ENCODE measurements at places on chromosomes 6 and 20.

DNA sequence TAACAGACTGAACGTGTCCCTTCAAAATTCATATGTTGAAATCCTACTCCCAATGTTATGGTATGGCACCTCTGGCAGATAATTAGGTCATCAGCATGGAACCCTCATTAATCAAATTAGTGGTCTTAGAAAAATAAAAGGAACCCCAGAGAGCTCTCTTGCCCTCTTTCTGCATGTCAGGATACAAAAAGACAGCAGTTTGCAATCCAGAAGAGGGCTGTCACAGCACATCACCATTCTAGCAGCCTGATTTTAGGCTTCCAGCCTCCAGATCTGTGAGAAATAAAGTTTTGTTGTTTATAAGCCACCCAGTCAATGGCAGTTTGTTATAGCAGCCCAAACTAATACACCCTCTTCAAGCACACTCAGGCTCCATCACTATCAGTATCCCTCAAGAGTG is 292.9 kb downstream of the TRDN start:
- DNase-seq = no peak

GRCh38 chr20:20447196-20447595 is 79.3 kb downstream of the INSM1 start:
- no peak for DNase-seq

DNA sequence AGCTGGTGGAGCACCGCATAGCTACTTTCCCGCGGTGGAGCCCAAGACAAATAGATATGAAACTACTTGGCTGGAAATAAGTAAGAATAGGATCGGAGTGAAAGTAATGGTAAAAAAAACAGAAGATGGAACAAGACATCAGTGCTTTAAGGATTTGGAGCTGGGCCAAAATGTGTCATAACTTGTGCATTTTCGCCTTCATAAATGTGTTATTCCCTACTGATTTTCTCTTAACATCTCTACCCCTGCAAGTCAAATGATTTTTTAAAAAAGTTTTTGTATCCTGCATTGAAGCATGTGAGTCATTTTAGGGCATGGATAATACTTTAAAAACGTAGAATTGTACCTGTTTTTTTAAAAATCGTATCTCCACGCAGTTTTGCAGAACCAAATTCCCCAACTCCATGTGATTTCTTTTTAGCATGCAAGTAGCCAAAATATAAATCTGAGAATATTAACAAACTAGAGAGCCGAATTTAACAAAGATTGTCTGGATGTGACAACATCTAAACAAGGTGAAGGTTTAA is 882 bp upstream of the FAM184A start:
- DNase-seq = no peak

DNA sequence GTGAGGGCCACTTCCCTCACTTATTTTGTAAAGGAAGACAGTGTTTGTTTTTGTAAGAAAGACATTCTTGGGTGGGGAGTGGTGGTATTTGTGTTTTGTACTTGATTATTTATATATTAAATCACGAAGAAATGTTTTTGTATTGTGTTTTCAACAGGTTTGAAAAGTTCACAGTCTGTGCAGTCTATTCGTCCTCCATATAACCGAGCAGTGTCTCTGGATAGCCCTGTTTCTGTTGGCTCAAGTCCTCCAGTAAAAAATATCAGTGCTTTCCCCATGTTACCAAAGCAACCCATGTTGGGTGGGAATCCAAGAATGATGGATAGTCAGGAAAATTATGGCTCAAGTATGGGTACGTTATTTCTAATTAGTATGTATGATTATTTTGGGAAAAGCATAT is 137.2 kb downstream of the NCOA3 start:
- no peak for DNase-seq

- DNase-seq = no peak
These were observed 148.8 kb downstream of the LRFN2 start for GRCh38 chr6:40438246-40438887.

- no peak for DNase-seq
These were observed 69.9 kb downstream of the SGK1 start for GRCh38 chr6:134247844-134248580.

- DNase-seq = no peak
These were observed 536 bp upstream of the FNDC1 start for GRCh38 chr6:159168536-159169192.

DNA sequence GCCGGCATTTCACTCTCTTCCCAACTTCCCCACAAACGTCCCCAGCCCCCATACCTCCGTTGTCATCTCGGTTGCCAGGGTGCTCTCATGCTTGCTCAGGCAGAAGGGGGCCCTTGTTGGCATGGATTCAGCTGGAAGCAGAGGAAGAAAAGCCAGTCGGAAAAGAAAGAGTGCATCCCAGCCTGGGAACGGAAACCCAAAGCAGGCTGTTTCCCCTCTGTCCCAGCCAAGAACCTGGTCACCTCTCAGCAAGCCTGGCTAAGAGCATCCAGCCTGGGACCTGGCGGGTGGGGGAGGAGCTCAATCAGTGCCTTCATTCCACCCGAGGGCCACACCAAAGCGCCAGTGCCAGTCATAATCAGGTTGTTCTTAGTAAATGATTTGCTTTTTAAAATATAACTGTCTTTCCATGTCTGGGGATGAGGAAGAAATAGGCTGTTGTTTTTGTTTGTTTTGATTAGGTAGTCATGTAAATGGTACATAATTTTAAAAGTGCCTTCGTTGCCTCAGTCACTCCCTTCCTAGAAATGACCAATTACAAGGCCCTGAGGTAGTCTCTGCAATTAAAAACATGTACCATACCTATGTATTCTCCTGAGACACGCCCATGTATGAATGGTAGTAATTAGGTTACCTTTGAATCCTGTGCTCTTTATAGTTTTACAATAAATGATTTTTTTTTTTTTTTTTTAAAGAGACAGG is 21.1 kb downstream of the CHMP4B start:
- no peak for DNase-seq

DNA sequence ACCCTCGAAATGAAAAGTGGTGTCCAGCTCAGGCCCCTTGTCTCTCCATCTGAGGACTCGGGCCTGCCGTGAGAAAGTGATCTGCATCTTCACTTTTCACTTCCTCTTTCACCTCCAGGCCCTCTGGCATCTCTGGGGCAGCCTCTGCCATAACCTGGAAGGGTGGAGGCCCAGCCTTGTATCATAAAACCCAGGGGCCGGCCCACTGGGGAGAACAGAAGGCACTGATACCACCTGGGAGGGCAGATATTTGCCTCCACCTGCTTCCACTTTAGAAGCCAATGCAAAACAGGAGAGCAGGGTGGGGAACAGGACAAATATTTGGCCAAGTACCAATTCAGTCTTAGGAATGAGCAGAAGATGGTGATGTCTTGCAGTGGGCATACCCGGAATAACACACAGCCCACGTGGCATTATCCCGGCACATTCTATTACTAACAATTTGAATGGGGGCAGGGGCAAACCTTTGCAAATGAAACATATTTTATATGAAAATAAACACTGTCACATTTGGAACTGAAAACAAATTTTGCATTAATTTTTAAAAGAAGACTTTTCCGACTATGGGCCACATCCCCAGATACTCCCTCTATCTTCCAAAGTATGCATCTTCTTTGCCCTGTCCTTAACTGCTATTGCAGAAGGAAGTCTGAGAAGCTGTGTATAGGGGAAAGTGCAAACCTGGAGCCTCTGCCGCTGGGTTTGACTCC is 69.2 kb upstream of the TBC1D7 start:
- DNase-seq = no peak

- DNase-seq = no peak
These were observed 7.7 kb downstream of the RBM39 start for GRCh38 chr20:35734374-35734773.

GRCh38 chr6:79446006-79446405 is 91.2 kb downstream of the LCA5 start:
- DNase-seq = no peak

- DNase-seq = no peak
These were observed 34.9 kb upstream of the HEY2 start for GRCh38 chr6:125714441-125715090.

DNA sequence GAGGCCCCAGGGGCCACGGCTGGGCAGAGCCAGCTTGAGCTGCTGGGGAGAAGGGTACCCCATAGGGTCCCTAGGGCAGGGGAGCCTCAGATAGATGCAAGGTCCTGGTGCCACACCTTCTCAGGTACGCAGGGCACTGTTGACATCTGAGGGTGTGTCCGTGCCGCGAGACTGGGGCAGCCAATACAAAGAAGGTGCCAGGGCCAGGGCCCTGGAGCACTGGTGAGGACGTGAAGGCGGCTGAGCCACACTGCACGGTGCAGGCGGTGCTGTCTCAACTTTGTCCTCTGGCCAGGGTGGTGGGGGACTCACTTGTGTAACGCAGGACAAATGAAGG is 649 bp upstream of the LRRC73 start:
- no peak for DNase-seq

DNA sequence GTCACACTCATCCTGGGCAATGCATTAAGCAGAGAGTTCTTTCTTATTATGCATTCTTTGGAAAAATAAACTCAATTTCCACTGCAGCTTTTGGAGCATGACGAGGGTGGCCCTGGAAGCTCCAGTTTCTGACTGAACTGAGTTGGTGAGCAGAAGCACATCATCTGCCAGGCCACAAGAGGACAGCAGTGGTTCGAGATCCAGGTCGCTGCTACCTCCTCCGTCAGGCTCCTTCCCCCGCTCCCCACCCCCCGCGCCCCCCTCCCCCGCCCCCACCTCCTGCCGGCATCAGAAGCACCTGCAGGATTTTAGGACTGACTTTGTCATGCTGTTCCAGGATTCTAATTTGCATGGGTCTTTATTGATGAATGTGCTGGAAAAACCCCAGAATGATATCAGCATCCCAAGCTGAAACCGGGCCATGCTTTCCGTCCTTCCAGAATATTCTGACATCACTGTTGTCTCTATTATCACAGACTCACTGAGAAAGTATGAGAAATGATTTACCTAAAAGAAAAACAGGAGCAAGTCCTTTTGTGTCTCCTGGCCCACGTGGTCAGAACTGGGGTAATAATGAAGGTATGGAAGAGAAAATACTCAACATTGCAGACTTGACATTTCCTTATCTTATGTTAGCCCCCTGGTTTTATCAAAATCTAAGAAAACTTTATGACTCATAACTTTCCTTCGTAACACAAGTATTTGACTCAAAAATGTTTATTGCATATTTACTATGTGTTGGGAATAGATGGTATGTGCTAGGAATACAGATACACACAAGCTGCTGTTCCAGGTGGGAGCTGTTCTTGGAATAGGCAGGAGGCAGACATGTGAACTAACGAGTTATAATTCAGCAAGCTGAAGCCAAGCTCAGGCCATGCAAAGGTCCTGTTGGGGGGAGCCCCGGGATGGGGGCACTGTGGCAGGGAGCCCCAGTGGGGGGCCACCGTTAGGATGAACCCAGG is 220.2 kb upstream of the EXOC2 start:
- DNase-seq = no peak
